Activated CD4-positive, alpha-beta T cell treated with anti-CD3 and anti-CD28 coated beads, Interleukin-2, amount 10 ng/mL, durations not matched to agents 7 days and 5 days (primary cell): ENCODE measurements at places on chromosomes 12 and 14.

GRCh38 chr14:33631021-33631420 is 319.9 kb downstream of the EGLN3 start:
- no peak for DNase-seq

DNA sequence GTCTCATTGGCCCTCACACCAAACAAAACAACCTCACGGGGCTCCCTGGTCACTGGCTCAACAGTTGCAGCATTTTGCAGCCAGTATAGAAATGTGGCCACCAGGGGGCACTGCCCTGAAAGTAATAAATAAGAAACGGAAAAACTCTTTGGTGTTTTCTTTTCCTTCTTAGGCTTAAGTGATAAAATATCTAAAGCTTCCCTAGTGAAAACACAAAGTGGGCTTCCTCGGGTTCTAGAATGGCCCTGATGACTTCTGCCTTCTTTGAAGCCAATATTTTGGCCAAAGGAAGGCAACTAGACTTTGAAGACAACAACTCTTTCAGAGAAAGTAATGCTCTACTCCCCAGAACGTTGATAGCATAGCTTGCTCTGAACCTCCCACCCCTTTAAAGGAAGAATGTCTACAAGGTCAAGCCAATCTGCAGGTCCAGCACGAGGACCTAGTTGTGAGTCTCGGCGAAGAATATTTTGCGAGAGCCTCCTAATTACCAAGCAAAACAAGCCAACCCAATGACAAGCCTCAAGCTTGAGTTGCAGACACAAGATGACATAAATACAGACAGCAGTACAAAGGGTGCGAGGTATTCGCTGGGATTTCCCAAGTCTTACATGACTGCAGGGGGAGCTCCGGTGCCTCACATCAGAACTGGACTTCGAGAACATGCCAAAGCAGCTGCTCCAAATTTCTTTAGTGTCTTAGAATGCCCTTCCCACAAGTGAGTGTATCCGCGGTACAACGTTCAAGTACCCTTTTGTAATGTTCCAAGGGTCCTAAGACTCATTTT is 2.6 kb downstream of the ITPK1 start:
- DNase-seq = peak; percentile 85

DNA sequence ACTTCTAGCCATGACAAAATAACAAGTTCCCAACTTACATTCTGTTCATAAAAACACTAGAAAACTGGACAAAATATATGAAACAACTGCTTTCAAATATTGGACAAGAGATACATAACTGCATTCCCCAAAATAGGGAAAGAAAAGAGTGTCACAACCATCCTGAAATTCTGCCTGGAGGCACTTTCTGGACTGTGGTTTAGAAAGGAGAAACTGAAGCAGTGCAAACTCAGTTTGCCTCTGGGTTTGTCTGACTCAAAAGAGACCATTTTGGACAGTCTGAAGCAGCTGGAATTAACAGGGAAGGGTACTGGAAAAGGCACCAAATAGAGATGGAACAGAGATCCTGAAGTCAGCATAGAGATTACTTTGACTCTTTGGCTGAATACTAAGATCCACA is 11.3 kb upstream of the SYT1 start:
- no peak for DNase-seq

- no peak for DNase-seq
Observed at GRCh38 chr12:127731657-127732056, 535.3 kb upstream of the TMEM132C start.

GRCh38 chr12:106248312-106248845 is 559 bp upstream of the CKAP4 start:
- peak; percentile 9 for DNase-seq
